ENCODE measurements at places on chromosomes 4 and X. TPM values are rescaled to one million over a fixed set of nuclear protein-coding genes. Genes with fewer than 3 reads are reported as not detected.

GRCh38 chr4:185998791-185999190, 70.2 kb upstream of the TLR3 start:
- no peaks in the 10 kb centered on the region for H3K27me3 ChIP-seq
- no peak overlapping the region for H3K4me3 ChIP-seq
- H3K4me1 ChIP-seq = no peaks in the 10 kb centered on the region
- H3K36me3 ChIP-seq = no peaks in the 10 kb centered on the region
- DNase-seq = no peak

GRCh38 chr4:173167758-173168395, 734 bp upstream of the GALNT7 start:
- H3K27me3 ChIP-seq = no peaks in the 10 kb centered on the region
- peaks cover 2% of the 10 kb centered on the region for H3K36me3 ChIP-seq
- DNase-seq = no peak
- peaks cover 35% of the 10 kb centered on the region for H3K4me1 ChIP-seq

DNA sequence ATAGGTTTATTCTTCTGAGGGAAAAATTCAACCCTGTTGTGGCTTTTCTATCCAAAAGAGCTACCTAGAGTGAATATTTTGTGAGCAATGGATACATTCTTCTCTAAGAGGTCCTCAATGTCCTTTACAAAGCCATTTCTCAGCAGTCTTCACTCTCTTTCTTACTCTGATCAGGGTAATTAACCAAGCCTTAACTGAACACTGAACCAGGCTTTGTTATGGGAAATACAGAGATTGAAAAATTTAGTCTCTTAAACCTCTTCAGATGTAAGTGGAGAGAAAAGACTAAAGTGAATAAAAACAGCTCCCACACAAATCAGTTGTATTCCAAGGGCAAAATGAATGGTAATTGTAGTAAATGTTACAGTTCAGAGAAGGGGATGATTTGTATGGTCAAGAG, 353.5 kb downstream of the CHIC1 start:
- no peaks in the 10 kb centered on the region for H3K27me3 ChIP-seq
- no peak overlapping the region for H3K4me3 ChIP-seq
- no peak overlapping the region for H3K27ac ChIP-seq
- no peak for DNase-seq

DNA sequence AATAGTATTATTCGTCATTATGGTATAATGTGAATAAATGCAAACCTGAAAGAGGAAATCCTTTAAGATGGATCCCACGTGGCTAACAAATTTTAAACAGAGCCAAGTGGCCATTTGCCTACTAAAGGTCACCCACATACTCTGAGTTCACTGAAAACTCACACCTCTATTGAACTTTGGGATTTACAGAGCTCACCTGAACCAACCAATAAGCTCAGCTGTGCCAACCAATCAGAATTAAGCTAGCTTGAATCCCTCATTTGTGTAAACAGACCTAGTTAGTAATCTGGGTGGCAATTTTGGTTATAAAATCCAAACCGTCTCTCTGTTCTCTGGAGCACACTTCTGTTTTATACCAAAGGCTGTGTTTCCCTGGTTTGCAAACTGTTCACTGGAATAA, 5.4 kb upstream of the NUDT9 start:
- peaks cover 7% of the 10 kb centered on the region for H3K27me3 ChIP-seq
- no peak overlapping the region for H3K27ac ChIP-seq
- peaks cover 4% of the 10 kb centered on the region for H3K4me1 ChIP-seq
- no peaks in the 10 kb centered on the region for H3K36me3 ChIP-seq
- DNase-seq = no peak

GRCh38 chr4:111595456-111595855, 549.8 kb upstream of the FAM241A start:
- no peak overlapping the region for H3K4me3 ChIP-seq
- no peak for DNase-seq
- no peaks in the 10 kb centered on the region for H3K36me3 ChIP-seq
- no peak overlapping the region for H3K27ac ChIP-seq
- H3K27me3 ChIP-seq = no peaks in the 10 kb centered on the region
- no peaks in the 10 kb centered on the region for H3K4me1 ChIP-seq

GRCh38 chr4:89072921-89073320, 15.9 kb upstream of the FAM13A start:
- H3K27me3 ChIP-seq = no peaks in the 10 kb centered on the region
- DNase-seq = no peak
- no peaks in the 10 kb centered on the region for H3K36me3 ChIP-seq
- no peak overlapping the region for H3K4me3 ChIP-seq

GRCh38 chrX:38804682-38805431, 3.6 kb downstream of the MID1IP1 start:
- no peak for DNase-seq
- H3K36me3 ChIP-seq = peaks cover 29% of the 10 kb centered on the region
- peak overlapping the region; percentile 91 for H3K27ac ChIP-seq
- H3K4me1 ChIP-seq = peaks cover 16% of the 10 kb centered on the region
- H3K27me3 ChIP-seq = no peaks in the 10 kb centered on the region

DNA sequence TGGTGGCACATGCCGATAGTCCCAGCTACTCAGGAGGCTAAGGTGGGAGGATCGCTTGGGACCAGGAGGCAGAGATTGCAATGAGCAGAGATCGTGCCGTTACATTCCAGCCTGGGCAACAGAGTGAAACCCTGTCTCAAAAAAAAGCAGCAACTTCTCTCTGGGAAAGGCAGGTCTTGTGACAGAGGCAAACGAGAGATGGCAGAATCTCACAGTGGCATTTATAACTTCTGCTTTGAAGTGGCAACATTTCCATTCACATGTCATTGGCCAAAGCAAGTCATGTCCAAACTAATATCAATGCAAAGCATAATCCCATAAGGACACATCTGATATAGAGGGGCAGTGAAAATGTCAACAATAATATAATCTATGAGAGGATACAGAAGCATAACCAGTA, 79.8 kb downstream of the PPEF2 start:
- no peaks in the 10 kb centered on the region for H3K27me3 ChIP-seq
- DNase-seq = no peak
- H3K36me3 ChIP-seq = peaks cover 3% of the 10 kb centered on the region
- no peaks in the 10 kb centered on the region for H3K4me1 ChIP-seq

- H3K36me3 ChIP-seq = peaks cover 11% of the 10 kb centered on the region
- H3K27ac ChIP-seq = no peak overlapping the region
- no peak overlapping the region for H3K4me3 ChIP-seq
Observed at GRCh38 chrX:136214551-136214950, 36.6 kb downstream of the MAP7D3 start.

- H3K4me1 ChIP-seq = no peaks in the 10 kb centered on the region
- no peaks in the 10 kb centered on the region for H3K27me3 ChIP-seq
- H3K27ac ChIP-seq = no peak overlapping the region
- no peaks in the 10 kb centered on the region for H3K36me3 ChIP-seq
- H3K4me3 ChIP-seq = no peak overlapping the region
Observed at GRCh38 chrX:85851418-85851817, 195.9 kb downstream of the CHM start.

DNA sequence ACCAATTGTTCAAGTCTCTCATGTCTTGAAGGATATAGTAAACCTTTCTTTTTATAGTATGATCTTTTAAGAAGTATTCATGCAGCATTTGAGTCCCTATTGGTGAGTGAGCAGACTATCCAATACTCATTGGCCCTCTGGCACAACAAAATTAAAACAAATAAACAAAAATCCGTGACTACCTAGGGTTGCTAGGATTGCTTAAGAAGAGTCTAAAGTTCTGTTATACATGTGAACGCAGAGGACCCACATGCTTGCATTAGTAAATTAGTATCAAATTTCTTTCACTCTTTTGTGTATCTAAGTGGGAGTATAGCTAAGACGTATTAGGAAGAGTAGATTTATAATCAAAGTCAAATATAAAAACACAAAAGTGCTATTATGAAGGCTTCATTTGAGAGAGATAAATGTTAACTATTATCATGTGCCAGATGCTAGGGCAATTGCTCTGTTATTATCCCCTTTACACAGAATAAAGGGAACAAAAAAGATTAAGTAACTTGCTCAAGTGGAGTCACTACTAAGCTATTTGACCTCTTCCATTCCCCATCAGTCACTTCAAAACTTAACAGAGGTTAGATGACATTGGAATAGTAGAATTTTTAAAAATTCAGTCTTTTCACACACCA, 29.2 kb upstream of the LARP1B start:
- peaks cover 15% of the 10 kb centered on the region for H3K36me3 ChIP-seq
- H3K27ac ChIP-seq = no peak overlapping the region
- no peak overlapping the region for H3K4me3 ChIP-seq
- no peak for DNase-seq

GRCh38 chrX:10783451-10783995, 163.1 kb upstream of the MID1 start:
- H3K36me3 ChIP-seq = no peaks in the 10 kb centered on the region
- no peak overlapping the region for H3K4me3 ChIP-seq
- DNase-seq = no peak
- H3K27me3 ChIP-seq = no peaks in the 10 kb centered on the region
- no peaks in the 10 kb centered on the region for H3K4me1 ChIP-seq

ADGRL3 gene
- not detected for total RNA-seq

TRIM61 gene
- total RNA-seq = 3.1 TPM

TMA16 gene
- total RNA-seq = 76.3 TPM

UGT2B15 gene
- not detected for total RNA-seq

CFP gene
- total RNA-seq = 2.3 TPM

SPANXA1 gene
- total RNA-seq = not detected
